ENCODE measurements at places on chromosomes 7 and 10. TPM values are rescaled to one million over a fixed set of nuclear protein-coding genes. Genes with fewer than 3 reads are reported as not detected.

Gene WDR37
- 46.9 TPM for total RNA-seq

GRCh38 chr10:27019827-27020226, 80.5 kb downstream of the ANKRD26 start:
- no peak for DNase-seq

Gene ARMC3
- total RNA-seq = not detected

DNA sequence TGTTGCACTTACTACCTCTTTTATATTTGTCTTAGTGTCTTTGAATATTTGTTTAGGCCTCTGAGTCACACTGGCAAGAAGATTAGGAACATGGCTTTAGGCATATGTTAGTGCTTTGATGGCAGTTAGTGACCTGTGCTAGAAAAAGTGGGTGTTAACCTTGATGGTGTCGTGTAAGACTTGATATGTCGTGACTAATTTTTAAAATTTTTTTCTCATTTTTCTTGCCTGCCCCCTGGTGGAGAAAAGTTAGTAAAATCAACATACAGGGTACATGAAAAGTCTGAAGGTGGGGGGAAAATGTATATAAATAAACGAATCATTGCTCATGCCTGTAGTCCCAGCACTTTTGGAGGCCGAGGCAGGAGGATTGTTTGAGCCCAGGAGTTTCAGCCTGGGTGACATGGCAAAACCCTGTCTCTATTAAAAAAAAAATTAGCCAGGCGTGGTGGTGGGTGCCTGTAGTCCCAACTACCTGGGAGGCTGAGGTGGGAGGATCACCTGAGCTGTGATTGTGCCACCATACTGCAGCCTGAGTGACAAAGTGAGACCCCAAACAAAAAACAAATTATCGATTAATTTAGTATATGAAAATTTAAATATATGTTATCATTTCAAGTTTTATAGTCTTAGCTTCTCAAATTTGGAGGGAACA, 44.6 kb downstream of the TAX1BP1 start:
- DNase-seq = no peak

Gene ITIH2
- total RNA-seq = not detected

GRCh38 chr7:57344957-57345356, 105.0 kb upstream of the ZNF716 start:
- DNase-seq = no peak

DNA sequence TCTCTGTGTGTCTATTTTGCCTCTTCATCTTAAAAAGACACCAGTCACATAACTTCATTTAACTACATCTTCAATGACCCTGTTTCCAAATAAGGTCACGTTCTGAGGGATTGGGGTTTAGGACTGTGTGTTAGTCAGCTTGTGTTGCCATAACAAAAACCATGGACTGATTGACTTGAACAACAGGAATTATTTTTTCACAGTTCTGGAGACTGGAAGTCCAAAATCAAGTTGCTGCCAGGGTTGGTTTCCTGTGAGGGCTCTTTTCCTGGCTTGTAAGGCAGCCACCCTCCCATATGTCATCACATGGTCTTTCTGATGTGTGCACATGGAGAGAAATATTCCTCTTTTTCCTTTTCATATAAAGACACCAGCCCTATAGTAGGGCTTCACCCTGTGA, 55.3 kb downstream of the REEP3 start:
- no peak for DNase-seq

Gene FAM237B
- not detected for total RNA-seq

Gene IFIT1
- total RNA-seq = 3.7 TPM

GRCh38 chr7:154431045-154431444, 378.8 kb downstream of the DPP6 start:
- no peak for DNase-seq

Gene CHCHD1
- total RNA-seq = 17.1 TPM

DNA sequence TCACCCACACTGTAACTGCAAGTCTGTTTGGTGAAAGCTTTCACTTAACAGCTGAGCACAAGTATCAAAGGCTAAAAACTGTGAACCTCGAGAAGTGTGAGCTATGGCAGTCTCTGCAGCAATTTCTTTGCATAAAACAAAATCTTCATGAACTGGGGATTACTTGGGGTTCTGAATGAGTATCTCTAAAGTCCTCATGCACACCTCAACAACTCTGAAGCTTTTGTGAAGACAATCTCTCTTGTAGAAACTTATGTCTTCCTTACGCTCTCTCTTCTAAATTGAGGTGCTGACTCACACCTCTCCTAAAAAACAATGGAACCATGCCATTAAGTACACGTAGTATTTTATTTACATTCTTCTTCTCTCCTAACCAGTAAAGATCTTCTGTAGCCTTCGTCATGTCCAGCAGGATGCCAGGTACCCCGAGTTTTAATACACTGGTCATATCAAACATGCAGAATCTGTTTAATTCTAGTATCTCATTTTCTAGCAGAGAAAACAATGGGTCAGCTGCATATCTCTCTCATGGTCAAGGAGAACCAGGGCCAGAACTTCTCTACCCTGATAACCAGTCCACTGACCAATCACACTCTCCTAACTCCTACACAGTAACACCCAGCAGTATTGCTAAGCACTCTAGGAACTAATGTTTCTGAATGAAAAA, 76.9 kb downstream of the UBE2H start:
- no peak for DNase-seq

Gene NODAL
- not detected for total RNA-seq

Data from naive thymus-derived CD4-positive, alpha-beta T cell (primary cell).